ENCODE measurements at places on chromosomes 16 and 17. TPM values are rescaled to one million over a fixed set of nuclear protein-coding genes. Genes with fewer than 3 reads are reported as not detected.
A peak's percentile ranks its signal among the peaks of the same experiment; 100 is the strongest.

GRCh38 chr16:17451843-17452242 is 18.9 kb downstream of the XYLT1 start:
- DNase-seq: no peak

DNA sequence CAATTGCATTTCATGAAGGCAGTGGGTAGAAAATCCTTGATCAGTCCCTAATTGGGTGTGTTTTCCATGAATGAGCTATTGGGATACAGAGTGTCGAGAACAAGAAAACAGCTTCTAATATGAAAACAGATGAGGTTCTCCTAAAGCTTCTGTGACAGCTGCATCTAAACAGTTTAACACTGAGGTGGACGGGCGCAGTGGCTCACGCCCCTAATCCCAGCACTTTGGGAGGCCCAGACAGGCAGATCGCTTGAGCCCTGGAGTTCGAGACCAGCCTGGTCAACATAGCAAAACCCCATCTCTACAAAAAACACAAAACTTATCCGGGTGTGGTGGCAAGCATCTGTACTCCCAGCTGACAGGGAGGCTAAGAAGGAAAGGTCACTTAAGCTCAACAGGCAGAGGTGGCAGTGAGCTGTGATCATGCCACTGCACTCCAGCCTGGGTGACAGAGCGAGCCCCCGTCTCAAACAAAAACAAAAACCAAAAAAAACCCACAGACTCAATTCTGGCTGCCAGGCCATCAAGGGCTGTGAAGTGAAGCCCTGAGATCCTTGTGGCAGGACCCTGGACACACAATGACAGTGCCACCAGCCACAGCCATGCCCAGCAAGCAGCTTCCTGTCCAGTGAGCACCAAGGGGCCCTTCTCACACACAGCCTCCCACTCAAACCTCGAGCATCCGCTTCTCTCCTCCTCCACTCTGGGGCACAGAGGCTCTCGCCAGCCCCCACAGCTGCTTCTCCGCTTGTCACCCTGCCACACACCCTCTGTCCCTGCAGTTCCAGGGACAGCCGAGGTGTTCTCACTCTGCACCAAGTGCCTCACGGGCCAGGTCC is 44.0 kb downstream of the ANKRD11 start:
- DNase-seq: no peak

- no peak for DNase-seq
Observed at GRCh38 chr16:5438591-5438990, 341.0 kb upstream of the EEF2KMT start.

DNA sequence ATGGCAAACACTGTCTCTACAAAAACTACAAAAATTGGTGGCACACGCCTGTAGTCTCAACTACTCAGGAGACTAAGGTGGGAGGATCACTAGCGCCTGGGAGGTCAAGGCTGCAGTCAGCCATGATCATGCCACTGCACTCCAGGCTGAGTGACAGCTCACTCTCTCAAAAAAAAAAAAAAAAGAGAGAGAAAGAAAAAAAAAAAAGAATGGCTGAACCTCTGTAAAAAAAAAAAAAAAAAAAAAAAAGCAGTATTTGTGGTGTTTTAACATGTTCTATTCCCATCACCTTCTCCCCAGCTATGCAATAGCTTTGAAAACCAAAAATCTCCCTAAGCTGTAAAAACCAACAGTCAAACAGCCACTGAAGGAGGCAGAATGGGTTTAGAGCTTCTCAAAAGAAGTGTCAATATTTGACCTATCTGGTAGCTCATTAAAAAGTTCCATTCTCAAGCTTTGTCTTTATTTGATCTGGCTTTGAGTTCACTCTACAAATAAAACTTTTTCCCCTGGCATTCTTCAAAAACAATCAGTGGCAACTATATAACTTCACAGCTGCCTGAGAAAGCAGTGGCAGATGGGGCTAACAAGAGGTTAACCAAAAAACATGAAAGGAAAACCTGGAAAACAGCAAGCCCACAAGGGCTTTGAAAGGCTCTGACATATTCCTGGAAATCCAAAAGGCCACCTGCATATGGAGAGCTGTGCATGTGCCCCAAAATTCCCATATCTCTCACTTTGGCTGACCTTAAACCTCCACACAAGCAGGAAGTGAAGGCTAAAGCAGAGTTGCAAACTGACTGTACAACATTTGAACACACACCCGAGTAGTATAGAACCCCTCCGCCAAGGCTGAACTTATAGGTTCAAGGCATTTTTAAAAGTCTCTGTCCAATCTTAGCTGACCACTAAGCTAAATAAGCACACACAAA is 36.0 kb downstream of the USP32 start:
- DNase-seq: no peak

DNA sequence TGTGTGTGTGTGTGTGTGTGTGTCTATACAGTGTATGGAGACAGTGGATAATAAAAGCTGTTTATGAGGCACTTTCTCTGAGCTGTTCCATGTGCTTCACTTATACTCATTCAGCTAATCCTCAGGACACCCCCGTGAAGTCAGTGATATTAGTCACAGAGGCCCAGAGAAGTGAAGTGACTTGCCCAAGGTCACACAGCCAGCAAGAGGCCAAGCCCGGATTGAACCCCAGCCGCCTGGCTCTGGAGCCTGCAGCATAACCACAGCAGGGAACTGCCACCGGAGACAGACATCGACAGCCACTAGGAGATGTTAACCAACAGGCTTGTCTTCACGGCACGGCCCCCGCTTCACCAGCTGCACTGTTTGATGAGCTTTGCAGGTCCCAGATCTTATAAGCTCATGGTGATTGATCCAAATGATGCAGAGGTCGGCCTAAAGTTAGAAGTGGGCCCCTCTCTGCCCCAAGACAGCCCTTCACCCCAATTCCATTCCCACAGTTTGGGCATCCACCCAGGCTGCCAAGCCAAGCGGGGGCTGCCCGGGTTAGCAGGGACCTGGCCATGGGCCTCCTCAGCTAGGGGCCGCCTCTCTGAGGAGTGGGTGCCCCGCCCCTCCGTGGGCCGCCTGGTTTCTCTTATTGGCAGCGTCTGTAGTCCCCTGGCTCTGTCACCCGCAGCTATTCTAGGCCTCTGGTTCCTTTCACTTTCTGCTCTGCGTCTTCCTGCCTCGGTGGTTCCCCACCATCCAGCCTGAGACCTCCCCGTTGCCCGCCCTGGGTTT is 30.9 kb downstream of the SOCS1 start:
- no peak for DNase-seq

GRCh38 chr17:43956222-43956621 is 2.5 kb upstream of the PYY start:
- DNase-seq: no peak

GRCh38 chr17:47304186-47304585 is 19.6 kb upstream of the EFCAB13 start:
- no peak for DNase-seq

DNA sequence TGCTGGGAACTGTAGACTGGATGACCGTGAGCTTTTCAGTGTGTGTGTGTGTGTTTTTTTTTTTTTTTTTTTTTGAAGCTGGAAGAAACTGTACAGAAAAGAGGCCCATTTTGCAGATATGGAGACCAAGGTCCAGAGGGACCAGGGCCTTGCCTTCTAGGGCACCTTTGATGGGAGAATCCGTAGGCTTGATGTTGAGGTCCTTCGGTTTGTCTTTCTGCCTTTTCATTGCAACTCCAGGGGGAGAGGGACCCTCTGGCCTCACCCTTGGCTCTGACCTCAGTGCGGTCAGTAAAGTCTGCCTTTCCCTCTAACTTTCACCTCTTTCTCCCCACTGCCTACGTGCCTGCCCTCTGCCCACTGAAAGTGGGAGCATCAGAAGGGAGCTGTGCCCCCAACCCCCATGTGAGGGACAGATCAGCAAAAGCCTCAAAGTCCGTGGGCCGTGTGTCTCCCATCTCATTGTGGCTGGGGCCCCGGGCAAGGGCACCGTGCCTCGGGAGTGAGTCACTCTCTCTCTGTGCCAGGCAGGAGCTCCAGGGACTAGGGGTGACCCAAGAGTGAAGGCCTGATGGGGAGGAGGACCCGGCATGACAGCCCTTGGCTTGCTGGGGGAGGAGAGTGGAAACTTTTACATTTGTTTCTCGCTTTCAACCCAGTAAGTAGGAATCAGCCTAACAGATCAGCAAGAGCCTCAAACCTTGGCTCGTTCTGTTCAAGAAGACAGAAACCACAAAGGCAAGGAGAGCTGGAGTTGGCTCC is 123.6 kb downstream of the CMIP start:
- DNase-seq: peak; percentile 82

DNA sequence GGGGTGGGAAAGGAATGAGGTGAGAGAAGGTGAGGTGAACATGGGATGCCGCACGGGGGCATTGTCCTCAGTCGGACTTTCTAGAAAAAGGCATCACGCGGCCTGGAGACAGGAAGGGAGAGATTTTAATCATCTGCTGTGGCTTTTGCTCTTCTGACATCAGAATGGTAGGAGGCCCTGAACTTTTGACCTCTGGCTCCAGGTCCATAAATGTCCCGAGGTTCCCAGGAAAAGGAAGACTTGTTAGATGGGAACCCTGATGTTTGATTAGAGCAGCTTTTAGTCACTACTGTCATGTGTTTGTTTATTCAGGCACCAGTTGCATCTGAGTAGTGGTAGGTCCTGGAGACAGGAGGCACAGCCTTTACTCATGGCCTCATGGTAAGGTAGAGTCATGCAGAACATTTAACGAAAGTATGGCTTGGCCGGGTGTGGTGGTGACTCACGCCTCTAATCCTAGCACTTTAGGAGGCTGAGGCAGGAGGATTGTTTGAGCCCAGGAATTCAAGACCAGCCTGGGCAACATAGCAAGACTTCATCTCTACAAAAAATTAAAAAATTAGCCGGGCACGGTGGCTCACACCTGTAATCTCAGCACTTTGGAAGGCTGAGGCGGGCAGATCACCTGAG is 203.1 kb downstream of the MSI2 start:
- DNase-seq: peak; percentile 97

DNA sequence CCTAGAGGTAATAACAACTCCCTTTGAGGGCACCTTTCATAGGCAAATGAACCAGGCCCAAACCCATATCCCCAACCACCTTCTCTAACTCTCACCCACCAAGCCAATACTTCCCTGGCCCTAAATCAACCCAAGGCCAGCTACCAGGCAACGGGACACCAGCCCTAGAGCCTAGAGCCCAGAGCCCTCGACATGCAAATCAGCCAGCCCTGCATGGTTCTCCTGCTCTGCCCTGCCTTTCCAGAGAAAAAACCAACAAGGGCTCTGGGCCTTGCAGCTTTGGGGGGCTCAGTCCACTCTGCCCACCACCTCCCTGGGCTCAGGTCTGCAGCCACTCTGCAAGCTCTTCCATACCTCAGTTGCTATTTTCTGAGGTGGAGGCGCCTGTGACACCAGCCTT is 55.0 kb downstream of the PITPNM3 start:
- no peak for DNase-seq

DNA sequence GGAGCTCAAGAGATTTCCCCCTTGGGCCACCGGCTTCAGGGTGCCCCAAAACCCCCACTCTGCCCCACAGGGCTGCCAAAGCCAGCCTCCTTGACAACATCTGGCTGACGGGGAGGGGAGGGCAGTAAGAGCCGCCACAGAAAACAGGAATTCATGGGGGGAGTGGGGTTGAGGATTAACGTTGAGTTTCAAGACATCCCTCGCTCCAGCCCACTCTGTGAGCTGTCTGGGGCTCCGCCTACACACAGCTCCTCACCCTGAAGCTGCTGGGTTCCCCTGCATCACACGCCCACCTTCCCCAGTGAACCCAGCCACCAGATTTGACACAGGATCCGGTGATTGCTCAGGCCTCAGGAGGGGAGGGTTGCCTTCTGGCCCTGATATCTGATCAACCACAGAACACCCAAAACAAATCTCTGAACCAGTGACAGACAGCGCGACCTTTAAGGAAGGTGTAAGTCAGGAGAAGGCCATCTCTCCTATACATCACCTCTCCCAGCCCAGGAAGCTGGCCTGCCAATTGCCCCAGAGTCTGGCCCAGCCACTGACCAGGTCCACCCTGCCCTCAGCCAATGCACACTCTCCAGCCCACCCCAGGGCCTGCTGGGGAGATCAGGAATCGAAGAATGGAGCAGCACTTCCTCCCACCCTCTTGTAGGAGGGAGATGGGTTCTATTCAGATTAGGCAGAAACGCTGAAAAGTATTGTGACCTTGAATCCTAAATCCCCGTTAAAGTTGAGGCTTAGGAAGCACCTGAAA is 132.1 kb downstream of the CLEC16A start:
- DNase-seq: no peak

Gene GNG13
- not detected for total RNA-seq

Gene SLC5A11
- total RNA-seq: 0.05 TPM

Gene PRAC1
- total RNA-seq: not detected

Gene C17orf50
- not detected for total RNA-seq

Gene PAQR4
- 39.2 TPM for total RNA-seq

Gene HSD17B2
- total RNA-seq: not detected
